Ureter (tissue), 1 donor: ENCODE measurements at places on chromosomes 6 and 20.

DNA sequence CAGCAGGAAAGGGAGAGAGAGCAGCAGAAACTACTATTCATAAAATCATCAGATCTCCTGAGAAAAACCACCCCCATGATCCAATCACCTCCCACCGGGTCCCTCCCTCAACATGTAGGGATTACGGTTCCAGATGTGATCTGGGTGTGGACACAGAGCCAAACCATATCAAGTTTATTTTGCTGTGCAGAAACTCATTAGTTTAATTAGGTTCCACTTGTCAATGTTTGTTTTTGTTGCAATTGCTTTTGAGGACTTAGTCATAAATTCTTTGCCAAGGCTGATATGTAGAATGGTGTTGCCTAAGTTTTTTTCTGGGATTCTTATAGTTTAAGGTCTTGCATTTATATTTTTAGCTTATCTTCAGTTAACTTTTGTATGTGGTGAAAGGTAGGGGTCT lies 422.0 kb upstream of the HS3ST5 start:
- no peak for DNase-seq

DNA sequence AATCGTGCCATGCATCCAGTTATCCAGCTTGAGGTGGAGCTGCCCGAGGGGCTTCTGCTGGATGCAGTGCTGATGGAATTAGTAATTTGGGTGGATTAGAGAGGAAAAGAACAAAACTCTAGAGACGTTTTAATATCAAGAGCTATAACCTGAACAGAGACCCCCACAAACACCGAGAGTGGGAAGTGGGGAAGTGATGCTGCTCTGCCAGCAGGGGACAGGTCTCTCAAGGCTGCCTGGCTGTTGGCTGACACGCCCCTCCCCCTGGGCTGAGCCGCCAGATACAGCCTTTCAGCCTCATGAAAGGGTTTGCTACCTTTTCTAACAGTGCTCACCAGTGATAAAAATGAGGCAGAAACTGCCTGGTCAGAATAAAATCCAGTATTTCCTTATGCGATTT lies 9.6 kb downstream of the LEMD2 start:
- DNase-seq: no peak

DNA sequence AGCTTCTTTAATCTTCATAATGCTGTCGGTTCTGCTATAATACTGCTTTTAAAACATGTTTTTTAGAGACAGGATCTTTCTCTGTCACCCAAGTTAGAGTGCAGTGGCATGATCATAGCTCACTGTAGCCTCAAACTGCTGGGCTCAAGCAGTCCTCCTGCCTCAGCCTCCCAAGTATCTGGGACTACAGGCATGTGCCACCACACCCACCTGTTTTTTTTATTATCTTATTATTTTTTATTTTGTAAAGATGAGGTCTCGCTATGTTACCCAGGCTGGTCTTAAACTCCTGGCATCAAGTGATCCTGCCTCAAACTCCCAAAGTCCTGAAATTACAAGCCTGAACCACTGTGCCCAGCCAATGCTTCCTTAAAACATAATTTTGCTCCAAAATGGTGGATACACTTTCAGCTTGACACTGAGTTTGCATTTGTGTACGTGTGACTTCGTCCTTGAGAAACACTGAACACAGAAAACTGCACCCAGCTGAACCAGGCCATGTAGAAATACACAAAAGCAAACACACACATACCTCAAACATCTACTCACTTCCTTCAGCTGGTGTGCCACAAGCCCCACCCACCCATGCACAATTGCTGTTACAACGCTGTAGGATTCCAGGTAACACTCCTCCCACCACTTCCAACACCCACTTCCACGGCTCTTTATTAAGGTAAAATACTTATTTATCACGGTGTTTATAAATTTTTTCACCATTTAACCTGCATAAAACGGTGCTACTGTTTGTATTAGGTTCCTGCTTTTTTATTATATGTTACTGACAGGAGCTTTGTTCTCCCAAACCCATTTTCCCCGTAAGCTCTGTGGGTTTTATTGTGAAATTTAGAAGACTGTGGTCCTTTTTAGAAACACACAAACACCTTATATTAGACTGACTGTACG lies 109.1 kb downstream of the TSHZ2 start:
- DNase-seq: peak; percentile 67

DNA sequence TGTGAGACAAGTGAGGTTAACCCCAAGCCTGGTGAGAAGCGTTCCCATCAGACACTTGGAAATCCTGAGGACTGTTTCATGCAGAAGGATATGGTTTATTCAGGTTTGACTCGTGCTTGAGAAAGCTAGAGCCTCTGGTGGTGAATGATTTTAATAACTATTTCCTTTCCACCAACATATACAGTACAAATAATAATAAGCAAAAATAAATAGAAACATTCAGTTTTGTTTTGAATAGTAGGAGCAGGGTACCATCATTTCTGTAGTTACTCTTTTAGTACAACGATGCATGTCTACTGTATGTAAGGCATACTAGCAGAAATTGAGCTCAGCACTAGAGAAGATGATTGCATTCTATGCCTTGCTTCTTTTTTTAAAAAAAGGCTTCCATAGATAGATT lies 33.5 kb downstream of the PLG start:
- no peak for DNase-seq

DNA sequence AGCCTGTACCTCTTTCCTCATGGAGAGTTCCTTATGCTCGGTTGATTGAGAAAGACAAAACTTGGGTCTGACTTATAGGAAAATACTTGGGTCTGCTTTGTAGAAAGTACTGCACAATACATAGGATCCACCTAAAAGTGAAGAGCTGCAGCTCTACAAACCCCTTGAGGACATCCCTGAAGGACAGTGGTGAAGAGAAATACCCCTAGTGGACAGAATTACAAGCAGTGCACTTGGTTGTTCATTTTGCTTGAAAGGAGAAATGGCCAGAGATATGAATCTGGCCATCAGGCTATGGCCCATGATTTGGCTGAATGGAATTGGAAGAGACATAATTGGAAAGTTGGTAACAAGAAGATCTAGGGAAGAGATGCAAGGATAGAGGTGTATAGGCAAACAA lies 8.3 kb downstream of the CD24 start:
- no peak for DNase-seq

GRCh38 chr20:58058421-58059259 lies 169.8 kb downstream of the ANKRD60 start:
- no peak for DNase-seq

DNA sequence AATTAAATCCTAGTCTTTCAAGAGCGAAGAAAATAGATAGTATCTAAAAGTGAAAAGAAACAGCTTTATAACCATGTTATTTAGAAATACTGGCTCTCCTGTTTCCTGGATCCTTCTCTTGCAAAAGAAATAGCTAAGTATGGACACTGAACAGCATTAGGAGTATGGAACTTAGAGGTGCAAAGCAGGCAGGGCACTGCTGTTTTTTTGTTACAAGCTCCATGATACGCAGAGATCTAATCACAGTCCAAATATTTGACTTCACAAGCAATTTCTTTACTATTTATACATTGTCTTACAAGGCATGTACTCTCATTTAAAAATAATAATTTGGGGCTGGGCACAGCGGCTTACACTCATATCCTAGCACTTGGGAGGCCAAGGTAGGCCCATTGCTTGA lies 7.6 kb downstream of the TRPC4AP start:
- no peak for DNase-seq
